ENCODE measurements at places on chromosomes 7 and 10.

DNA sequence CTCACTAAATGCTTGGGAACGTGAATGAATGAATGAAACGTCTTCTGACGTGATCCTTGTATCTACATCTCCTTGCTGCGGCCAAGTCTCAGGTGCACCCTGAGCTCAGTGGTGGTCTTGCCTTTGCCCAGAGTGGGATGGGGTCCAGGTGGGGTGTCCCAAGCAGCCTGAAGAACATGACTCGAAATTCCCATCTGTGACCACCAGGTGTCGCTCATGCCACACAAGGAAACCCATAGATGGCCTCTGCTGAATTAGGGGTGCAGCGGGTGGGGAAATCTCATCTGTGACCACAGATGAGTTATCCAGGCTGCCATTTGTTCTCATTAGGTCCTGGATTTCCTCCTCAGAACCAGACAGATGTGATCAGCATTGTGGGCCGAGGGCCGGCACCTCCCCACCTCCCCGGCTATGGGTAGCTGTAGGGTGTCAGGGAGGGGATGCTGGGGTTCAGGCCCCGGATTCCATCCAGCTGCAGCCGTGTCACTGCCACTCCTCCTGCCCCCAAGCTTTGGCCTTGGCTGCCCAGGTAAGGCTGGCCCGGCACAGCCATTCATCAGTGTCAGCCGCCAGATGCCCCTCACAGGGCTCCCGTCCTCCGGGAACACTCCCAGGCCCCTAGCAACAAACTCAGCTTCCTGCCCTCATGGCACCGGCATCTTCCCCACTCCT, 21.0 kb upstream of the GNA12 start:
- DNase-seq = peak; percentile 29

GRCh38 chr10:86291616-86292340, 74.8 kb downstream of the GRID1 start:
- DNase-seq = no peak

DNA sequence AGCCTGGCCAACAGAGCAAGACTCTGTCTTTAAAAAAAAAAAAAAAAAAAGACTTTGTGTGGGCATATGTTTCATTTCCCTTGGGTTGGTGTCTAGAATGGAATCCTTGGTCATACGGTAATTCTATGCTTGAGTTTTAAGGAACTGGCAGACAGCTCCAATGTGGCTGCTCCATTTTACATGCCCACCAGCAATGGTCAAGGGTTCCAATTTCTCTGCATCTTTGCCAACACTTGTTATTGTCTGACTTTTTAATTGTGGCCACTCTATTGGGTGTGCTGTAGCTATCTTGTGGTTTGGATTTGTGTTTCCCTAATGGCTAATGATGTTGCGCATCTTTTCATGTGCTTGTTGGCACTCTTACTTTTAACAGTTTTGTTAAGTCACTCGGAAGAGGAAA, 57.6 kb downstream of the BRI3 start:
- DNase-seq = no peak

DNA sequence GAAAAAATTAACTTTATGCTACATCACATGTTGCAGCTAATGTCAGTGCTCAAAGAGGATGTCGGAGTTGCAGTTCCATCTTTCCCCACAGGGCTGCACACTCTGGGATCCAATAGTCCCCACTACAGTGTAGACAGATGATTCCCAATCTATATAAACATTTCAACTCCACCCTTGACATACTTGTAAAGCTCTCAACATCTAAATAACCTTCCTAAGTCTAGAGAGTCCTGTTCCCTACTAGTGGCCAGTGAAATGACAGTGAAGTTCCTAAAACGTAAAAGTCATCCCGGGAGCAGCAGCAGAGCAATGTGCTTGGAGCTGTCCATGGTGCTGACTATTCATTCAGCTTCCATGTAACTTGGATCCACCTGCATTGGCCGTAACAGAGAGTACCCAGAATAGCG, 145.1 kb downstream of the GRM8 start:
- DNase-seq = peak; percentile 1

GRCh38 chr10:70311698-70312097, 27.9 kb upstream of the NPFFR1 start:
- DNase-seq = no peak

GRCh38 chr10:77274046-77274795, 363.4 kb downstream of the KCNMA1 start:
- DNase-seq = no peak

DNA sequence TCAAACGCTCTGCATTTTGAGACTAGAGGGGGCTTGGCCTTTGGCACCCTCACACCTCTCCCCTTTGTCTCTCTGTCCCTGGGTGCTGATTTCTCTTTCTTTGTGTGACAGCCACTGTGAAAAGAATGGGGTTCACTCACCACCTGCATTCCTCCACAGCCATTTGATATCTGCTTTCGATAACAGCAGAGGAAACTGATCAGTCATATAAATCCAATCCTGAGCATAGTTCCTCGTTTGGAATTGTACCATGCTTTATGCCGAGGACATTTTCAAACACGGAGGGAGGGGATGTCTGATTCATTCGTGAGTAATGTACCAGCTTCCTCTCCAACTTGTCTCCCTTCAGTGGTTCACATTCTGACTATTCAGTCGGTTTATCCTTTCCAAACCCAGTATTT, 15.8 kb downstream of the MET start:
- peak; percentile 40 for DNase-seq

DNA sequence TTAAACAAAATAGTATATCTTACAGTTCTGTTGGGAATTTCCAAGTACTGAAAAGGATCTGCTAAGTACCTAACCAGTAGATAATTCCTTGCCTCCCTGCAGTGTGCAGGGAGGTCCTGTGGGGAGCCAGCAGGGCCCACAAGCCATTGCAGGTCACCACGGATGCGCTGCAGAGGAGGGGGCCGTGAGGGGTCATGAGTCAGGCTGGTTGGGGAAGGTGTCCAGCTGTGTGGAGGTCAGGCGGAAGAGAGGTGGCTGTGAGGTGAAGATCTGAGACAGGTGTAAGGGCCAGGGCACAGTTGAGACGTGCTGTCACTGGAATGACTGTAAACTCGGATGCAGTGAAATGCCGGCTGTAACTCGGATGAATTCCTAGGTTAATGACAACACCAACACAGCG, 80.6 kb downstream of the TRRAP start:
- no peak for DNase-seq

DNA sequence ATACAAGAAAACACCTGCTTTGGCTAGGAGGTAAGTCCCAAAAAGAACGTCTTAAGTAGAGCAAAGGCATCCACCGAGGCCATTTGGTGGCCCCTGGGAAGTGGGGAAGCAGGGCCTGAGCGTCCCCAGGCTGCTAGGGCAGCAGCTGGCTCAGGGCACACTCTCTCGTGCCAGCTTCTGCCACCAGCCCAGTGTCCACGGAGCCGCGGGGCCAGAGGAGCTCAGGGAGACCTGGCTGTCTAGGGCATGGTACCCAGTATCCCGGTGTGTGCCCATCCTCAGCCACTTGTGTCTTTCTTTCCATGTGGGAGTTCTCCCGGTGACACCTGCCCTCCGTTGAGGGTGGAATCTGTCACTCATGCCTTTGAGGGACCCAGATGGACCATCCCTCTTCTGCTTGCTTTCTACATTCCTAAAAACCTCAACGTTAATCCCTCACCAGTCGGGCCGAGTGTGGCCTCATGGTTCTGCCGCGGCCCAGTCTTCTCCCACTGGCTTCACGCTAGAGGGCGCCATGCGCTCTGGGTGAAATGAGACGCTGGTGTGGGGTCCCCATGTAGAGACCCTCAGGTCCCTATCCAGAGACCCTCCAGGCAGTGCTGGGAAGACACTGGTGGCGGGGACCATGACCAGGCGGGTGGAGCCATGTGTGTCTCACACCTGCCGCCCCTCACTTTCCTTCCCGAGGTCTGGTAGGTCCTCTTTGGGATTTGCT, 9.5 kb upstream of the AP5Z1 start:
- no peak for DNase-seq

- no peak for DNase-seq
Measured at GRCh38 chr7:16747102-16747501, 6.5 kb upstream of the TSPAN13 start.

- DNase-seq = no peak
Measured at GRCh38 chr7:152095771-152096170, 70.3 kb downstream of the GALNT11 start.

DNA sequence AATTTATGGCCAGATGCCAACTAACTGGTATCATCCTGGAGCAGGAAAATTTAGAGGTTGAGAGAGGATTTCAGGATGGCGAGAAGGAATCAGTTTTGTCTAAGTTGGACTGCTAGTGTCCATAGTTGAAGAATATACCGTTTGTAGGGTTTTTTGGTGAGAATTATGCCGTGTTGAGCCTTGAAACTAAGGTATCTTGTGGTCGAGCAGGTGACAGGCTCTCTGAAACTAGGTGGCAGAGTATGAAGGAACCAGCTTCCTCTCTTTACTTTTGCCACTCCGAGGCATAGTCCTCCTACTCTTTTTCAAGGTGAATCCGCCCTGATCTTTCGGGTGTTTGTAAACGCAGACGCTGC, 9.7 kb downstream of the MDFIC start:
- no peak for DNase-seq

- DNase-seq = no peak
Measured at GRCh38 chr7:143924851-143925250, 10.2 kb upstream of the OR2F2 start.

DNA sequence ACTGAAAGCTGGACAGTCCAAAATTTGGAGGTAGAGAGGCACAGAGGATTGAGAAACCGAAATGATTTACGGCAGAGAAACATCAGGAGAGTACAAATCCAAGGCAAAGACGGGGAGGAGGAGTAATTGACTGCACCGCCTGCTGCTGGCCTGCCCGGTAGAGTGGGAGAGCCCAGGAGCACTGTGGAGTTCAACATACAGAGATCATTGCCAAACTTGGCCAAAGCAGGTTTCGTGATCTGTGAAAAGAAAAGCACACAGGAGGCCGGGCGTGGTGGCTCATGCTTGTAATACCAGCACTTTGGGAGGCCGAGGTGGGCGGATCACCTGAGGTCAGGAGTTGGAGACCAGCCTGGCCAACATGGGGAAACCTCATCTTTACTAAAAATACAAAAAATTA, 306.0 kb upstream of the PFKP start:
- DNase-seq = no peak

GRCh38 chr10:116667484-116667883, 46.7 kb downstream of the PNLIPRP2 start:
- DNase-seq = no peak

GRCh38 chr10:62231805-62232204, 36.8 kb downstream of the RTKN2 start:
- no peak for DNase-seq

DNA sequence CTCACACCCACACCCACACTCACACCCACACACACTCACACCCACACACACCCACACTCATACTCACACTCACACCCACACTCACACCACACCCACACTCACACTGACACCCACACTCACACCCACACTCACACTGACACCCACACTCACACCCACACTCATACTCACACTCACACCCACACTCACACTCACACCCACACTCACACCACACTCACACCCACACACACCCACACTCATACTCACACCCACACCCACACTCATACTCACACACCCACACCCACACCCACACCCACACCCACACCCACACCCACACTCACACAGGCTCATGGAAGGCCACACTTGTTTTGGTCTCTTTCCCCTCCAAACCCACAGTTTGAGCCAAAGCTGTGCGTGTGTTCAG, 2.9 kb downstream of the FOXI2 start:
- no peak for DNase-seq

Measured in fibroblast of skin of left biceps (primary cell).